ENCODE measurements at places on chromosomes 16 and 17. TPM values are rescaled to one million over a fixed set of nuclear protein-coding genes. Genes with fewer than 3 reads are reported as not detected.

GRCh38 chr17:21676281-21677111 is 15.8 kb upstream of the KCNJ18 start:
- DNase-seq, result no peak

DNA sequence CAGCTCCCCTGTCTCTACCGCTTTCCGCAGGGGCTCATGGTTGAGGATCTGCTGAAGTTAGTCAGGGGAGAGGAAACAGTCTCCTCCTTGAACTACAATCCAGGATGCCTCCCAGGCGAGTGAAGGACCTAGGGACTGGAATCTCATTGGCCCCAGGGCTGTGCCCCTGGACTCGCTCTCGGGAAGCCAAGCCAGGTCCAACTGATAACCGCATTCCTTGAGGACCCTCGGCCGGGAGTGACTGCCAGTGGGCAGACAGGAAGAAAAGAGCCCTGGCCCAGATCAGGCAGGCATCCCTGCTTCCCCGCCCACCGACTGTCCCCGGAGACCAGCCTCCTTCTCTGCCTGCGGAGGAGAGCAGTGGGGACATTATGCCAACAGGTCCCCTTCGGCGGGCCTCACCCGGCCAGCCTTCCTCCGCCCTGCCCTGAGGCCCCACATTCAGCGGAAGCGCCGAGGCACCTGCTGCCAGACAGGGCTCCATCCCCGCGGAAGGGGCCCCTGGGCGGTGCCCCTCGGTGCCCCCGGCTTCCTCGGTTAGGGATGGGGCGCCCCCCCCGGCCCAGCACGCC is 776 bp downstream of the LRRC75A start:
- no peak for DNase-seq

DNA sequence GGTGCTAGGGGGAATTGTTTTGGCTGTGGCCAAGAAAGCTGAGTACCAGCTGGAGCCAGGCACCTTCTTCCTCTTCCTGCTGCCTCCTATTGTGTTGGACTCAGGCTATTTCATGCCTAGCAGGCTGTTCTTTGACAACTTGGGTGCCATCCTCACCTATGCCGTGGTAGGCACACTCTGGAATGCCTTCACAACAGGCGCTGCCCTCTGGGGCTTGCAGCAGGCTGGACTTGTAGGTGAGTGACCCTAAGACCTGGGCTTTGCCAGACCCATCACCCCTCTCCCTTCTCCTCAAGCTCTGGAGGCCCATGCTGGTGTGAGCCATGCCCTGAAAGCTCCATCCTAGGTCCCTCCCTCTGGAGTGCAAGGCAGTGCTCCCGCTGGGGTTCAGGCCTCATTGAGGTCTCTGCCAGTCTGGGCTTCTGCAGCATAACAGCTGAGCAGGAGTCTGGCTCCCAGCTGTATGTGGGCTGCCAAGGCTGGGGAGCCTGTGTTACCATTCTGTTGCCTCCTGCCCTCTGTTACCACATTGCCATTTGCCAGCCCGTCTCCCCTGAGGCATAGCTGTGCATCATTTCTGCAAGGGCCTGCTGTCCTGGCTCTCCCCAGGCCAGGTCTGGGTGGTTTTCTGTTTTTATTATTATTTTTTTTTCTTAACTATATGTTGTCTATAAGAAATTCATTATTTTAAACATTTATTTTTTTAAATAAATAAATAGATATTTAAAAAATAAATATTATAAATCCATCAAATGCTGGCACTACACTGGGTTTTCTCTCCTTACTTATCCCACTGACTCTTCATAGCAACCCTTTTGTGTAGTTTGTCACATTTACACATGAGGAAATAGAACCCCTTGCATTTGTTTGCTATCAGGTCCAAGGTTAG is 4.1 kb downstream of the SLC9A5 start:
- no peak for DNase-seq

DNA sequence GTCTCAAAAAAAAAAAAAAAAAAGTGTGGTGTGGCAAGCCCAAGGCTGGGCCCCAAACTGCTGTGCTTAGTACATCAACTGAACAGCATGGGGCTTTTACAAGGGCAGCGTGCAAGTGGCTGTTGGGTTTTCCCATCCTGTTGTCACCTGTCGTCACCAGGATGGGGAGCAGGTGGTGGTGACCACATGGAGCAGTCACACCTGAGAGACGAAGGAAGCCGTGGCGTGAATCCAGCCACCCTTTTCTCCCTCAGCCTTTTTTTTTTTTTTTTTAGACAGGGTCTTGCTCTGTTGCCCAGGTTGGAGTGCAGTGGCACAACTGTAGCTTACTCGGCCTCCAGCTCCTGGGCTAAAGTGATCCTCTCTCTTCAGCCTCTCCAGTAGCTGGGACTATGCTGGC is 4.1 kb upstream of the MRPL58 start:
- DNase-seq, result no peak

DNA sequence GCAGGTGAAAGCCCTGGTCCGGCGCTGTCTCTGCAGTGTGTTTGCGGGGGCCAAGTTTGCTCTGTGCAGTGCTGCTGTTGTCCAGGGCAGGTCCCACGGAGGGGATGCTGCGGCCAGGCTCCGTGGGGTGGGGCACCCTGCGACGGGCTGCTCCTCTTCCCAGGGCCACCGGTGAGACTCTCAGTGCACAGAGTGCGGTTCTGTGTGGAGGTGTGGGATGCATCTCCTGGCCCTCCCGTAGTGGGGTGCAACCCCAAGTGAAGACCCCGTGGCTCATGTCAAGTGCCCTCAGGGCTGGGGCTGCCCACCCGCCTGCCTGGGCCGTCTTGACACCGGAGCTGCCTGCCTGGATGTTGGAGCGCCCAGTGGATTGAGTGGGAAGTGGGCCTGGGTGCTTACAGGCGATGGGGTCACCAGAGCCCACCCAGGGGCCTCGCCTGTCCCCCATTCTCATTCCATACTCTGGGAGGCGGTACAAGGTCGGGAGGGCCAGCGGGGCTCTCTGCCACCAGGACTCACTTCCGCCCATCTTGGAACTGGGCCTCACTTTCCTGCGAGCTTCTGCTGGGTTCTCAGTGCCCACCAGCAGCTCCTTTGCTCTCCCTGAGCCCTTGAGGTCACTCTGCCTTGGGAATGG is 119.9 kb downstream of the BANP start:
- no peak for DNase-seq

GRCh38 chr16:57048095-57048494 is 44.3 kb upstream of the CPNE2 start:
- no peak for DNase-seq

DNA sequence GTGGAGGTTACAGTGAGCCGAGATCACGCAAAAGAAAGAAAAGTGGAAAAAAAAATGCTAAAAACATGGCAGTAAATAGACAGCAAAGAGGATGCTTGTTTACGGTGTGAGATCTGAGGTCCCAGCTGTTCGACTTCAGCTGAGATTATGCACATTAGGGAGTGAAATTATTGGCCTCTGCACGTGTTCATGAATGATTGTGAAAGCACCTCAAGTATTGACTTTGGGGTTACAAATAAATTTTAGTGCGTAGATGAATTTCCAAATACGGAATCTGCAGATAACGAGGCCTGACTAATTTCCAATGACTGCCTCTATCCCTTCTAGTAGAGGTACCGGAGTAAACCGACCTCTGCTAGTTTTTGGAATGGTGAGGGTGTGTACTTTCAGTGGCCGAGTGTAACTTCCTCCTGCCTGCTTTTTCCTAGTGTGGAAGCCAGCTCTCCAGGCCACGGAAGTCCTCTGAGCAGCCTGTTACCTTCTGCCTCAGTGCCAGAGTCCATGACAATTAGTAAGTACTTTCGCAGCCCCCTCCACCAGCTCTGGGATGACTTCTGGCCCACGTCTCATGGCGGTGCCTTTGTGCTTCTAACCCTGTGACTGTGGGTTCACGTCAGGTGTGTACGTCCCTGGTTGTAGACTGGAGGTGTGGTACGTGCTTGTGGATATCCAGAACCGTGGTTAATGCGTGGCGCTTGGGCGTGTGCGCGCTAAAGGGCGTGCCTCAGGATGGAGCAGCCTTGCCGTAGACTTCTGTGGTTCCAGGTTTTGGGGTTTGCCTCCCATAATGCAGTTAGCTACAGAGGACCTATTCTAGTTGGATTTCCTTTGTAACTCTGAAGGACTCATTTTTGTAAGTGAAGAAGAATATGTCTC is 102.1 kb downstream of the SNX29 start:
- no peak for DNase-seq

GRCh38 chr16:10876315-10876714 is 687 bp upstream of the CIITA start:
- DNase-seq, result no peak

DNA sequence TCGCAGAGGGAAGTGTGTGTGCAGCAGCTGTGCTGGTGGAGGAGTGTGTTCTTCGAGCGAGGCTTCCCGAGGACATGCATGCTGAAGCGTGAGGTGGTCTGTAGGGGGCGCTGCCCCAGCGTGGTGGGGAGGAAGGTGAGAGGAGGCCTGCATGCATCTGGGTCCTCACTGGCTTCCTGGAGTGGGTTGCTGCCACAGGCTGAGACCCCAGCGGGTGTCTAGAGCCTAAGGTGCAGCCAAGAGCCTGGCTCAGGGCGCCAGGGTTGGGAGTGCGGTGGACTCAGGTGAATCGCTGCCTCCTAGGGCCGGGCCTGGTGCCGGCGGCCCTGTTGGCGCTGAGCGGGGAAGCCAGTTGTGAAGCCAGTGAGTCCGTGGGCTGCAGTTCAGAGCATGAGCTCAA is 7.5 kb upstream of the HSD3B7 start:
- no peak for DNase-seq

- DNase-seq, result no peak
Observed at GRCh38 chr17:28240688-28241340, 78.2 kb upstream of the TMEM97 start.

DNA sequence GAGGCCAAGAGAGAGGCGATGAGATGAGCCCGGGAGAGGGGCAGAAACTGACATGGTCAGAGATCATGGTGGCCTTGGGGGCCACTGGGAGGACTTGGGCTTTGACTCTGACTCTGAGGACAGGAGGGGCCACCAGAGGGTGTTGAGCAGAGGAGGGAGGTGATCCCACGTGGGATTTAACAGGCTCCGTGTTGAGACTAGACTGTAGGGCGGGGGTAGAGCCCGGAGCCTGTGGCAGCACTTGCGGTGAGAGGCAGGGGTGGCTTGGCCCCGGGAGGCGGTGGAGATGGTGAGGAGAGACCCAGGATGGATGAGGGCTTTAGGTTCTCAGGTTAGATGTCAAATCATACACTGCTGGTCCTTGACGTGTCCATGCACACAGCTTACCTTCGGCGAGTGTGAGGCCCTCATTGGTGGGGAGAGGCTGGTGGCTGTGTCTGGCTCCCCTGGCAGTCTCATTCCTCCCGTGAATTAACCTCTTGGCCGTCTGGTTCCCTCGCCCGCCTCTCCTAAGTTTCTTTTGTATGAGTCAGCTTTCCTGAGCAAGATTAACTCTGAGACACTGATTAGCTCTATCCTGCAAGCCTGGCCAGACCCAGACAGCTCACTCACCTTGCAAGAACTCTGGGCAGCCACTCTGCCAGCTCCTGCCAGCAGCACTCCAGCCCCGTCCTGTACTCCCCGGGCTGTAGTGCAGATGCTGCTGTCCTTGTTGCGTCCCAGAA is 39.7 kb downstream of the VPS35L start:
- DNase-seq, result no peak

- DNase-seq, result no peak
Observed at GRCh38 chr16:74942566-74942965, 42.4 kb downstream of the WDR59 start.

DNA sequence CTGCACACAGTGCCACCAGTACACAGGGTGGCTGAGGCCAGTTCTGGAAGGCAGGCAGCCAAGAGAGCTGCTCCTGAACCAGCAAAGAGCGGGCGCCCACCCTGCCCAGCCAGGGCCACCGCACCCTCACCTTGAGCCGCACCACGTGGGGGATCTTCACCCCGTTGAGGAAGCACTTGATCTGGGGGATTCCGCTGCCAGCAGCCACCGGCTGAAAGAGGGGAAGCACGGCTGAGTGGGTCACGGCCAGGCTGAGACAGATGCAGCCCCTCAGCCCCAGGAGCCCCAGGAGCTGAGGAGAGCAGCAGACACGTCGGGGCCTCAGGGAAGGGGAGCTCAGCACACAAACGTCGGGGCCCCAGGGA is 14.6 kb upstream of the CCDC154 start:
- no peak for DNase-seq

DNA sequence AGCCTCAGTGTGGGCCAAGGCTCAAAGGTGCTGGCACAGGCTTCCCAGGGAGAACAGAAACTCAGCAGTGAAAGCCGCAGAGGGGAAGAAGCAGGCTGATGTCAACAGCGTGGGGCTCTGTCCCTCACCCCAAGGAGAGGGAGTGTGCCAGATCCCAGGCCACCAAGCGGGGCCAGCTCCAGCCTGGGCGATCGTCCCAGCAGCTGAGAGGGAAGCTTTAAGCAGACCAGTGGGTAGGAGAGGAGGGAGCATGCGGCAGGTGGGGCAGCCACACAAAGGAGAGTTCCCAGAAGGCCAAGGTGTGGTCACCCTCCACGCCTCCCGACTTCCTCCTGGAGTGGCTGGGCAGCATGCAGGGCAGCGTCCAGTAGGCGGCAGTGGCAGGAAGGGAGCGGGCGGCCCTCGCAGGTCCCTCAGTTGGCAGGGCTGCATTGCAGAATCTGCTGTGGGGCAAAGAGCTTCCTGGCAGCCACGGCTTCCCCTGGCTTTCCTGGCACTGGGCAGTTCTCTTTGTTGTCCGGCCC is 6.0 kb downstream of the SYNGR2 start:
- peak; percentile 83 for DNase-seq

GRCh38 chr17:27349540-27350021 is 55.7 kb downstream of the WSB1 start:
- no peak for DNase-seq

GRCh38 chr17:4393806-4394205 is 27.3 kb upstream of the UBE2G1 start:
- no peak for DNase-seq

The MATCAP1 gene
- total RNA-seq, result 7.8 TPM

The SEZ6 gene
- 0.35 TPM for total RNA-seq

The CCL5 gene
- total RNA-seq, result 3.1 TPM

The JUP gene
- total RNA-seq, result 256 TPM

The CDRT4 gene
- 0.94 TPM for total RNA-seq

The PTX4 gene
- total RNA-seq, result 0.24 TPM

The EVPLL gene
- not detected for total RNA-seq

The CD300LB gene
- total RNA-seq, result not detected

The POLR3E gene
- total RNA-seq, result 31.1 TPM

The EVI2B gene
- 5.6 TPM for total RNA-seq

The MYO1C gene
- total RNA-seq, result 83.6 TPM

The FOXL1 gene
- total RNA-seq, result 0.85 TPM

The PRAC1 gene
- total RNA-seq, result not detected

The ZNF778 gene
- total RNA-seq, result 8.0 TPM
